ENCODE measurements at places on chromosomes 5 and 9. TPM values are rescaled to one million over a fixed set of nuclear protein-coding genes. Genes with fewer than 3 reads are reported as not detected.

DNA sequence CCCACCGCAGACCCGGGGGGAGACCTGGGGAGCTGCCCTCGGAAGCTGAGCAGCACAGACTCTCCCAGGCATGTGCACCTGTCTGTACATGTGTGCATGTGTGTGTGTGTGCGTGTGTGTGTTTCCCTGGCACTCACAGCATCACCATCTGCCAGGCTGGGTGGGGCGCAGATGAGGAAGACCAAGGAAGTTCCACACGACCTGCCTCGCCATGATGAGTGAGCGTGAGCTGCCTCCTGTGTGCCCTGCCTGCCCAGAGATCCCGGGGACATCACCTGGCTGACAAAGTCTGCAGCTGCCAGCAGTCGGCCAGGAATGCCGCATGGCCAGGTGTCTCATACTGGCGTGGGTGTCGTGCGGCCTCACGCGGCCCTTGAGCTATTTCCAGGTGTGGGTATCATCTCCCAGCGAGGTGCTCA, 4.0 kb upstream of the GPSM1 start:
- DNase-seq, result no peak

DNA sequence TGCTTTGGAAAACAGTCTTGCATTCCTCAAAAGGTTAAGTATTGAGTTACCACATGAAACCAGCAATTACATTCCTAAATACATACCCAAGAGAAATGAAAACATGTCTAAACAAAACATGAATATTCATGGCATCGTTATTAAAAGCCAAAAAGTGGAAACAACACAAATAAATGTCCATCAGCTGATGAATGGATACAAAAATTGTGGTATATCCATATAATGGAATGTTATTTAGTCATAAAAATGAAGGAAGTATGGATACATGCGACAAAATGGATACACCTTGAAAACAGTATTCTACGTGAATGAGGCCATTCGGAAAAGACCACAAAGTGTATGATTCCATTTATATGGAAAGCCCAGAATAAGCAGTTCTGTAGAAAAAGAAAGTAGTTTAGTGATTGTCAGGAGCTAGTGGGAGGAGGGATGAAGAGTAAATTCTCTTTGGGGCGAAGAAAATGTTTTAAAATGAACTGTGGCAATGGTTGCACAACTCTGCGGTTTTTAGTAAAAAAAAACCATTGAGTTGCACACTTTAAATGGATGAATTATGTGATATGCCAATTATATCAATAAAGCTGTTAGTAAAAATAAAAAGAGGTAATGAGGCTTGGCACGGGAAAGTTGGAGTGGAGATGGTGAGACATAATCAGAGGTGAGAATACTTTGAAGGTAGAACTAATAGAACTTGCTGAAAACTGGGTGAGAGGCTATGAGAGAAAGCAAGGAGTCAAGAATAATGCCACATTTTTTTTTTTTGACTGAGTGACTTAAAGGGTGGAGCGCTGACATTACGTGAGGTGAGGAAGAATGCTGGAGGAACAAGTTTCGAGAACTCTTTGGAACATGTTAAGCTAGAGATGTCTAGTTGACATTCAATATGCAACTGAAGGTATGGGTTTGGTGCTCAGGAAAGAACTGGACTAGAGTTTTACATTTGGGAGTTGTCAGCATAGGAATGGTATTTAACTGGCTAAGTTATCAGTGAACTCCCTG, 194.9 kb upstream of the ZNF608 start:
- DNase-seq, result no peak

- DNase-seq, result no peak
Observed at GRCh38 chr5:128913551-128913950, 51.7 kb upstream of the SLC27A6 start.

DNA sequence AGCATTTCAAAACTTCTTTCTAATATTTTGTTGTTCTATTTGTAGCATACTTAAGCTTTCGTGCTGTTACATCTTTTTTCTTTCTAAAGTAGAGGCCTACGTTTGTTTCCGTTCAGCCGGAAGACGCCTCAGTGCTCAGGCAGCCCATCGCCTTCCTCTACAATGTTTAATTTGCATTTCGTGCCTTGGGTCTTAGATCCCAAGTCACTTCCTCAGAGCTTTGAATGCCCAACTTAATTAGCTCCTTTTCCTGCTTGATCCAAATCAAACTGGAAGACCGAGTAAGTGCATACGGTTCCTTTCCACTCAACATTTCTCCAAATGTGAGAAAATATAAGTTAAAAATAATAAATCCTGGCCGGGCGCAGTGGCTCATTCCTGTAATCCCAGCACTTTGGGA, 43.2 kb downstream of the MRPL36 start:
- DNase-seq, result no peak

GRCh38 chr5:74560245-74560644, 80.3 kb downstream of the ENC1 start:
- DNase-seq, result no peak

GRCh38 chr9:89366711-89367110, 48.4 kb downstream of the SECISBP2 start:
- DNase-seq, result no peak

DNA sequence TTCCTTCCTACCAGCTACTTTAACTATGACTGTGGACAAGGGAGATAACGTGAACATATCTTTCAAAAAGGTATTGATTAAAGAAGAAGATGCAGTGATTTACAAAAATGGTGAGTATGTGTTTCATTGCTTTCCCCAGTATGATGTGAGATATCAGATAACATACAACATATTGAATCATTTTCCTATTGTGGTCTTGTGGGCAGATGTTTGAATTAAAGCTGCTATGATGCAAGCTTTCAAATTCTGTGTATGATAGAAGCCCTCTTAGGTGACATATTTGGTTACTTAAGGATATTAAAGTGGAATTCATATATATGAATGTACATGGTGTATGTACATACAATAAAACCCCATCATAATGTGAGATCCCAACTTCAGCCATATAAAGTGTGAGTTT, 59.5 kb downstream of the TEK start:
- DNase-seq, result no peak

GRCh38 chr5:9201011-9201410, 344.9 kb downstream of the SEMA5A start:
- DNase-seq, result no peak

GRCh38 chr5:171601266-171601881, 181.9 kb downstream of the FGF18 start:
- no peak for DNase-seq

Gene TXN
- total RNA-seq, result 600 TPM

Gene CATSPER3
- 0.82 TPM for total RNA-seq

Gene SYNPO
- total RNA-seq, result 32.4 TPM

Gene HARS2
- 37.8 TPM for total RNA-seq

Gene RNF44
- 58.2 TPM for total RNA-seq
